ENCODE measurements at places on chromosomes 2 and 18.

GRCh38 chr2:8592736-8593135, 89.1 kb upstream of the ID2 start:
- no peak for DNase-seq

DNA sequence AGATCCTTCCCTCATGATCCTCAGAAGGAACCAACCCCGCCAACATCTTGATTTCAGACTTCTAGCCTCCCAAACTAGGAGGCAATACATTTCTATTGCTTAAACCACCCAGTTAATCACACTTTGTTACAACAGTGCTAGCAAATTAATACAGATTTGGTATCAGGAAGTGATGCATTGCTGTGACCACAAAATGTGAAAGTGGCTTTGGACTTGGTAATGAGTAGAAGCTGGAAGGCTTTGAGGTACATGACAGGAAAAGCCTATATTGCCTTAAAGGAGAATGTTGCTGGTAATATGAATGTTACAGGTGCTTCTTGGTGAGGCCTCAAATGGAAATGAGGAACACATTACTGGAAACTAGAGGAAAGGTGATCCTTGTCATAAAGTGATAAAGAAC, 260.3 kb downstream of the SATB2 start:
- no peak for DNase-seq

GRCh38 chr2:27803046-27803445, 31.5 kb downstream of the MRPL33 start:
- no peak for DNase-seq

GRCh38 chr2:241269707-241270520, 45.6 kb downstream of the HDLBP start:
- no peak for DNase-seq

GRCh38 chr2:198653311-198653710, 804.4 kb downstream of the SATB2 start:
- no peak for DNase-seq

GRCh38 chr18:58438161-58438957, 190.5 kb downstream of the ALPK2 start:
- DNase-seq: no peak

DNA sequence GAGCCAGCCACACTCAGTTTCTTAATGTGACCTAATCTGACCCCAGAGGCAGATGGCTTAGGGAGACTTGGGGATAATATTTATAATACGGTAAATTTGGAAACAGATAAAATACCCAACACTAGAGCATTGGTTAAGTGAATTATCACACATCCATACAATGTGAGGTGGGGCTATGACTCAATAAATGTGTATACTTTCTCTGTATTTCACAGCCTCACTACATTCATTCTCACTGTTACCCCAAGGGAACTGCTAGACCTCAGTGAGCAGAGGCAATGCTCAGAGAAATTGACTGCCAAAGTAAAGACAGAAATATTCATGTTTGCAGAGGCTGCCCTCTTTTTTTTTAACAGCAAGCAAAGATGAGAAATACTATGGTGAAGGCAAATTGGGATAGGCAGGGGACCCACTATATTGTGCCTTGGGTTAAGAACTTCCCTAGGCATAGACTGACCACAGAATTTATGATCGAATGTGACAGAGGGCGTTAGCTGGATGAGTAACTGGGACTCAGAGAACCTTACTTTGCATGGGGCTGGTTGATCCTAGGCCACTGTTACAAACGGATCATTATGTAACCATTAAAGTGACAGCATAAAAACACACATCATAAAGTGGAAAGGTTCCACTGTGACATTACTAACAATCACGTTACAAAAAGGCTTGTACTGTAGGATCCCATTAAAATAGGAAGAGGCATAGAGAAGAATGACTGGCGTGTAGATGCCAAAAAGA, 246.0 kb upstream of the LYPD1 start:
- no peak for DNase-seq

GRCh38 chr2:3461801-3462492, 57.4 kb downstream of the ADI1 start:
- DNase-seq: no peak

Measured in activated T-helper 9 cell treated with anti-CD3 and anti-CD28 coated beads, Interleukin-2, amount 50 U/mL, for 16 hours (primary cell).